EH (cell line): ENCODE measurements at places on chromosomes 6 and 20.
A peak's percentile ranks its signal among the peaks of the same experiment; 100 is the strongest.

- DNase-seq, result no peak
These were observed 43.0 kb downstream of the RALGAPB start for GRCh38 chr20:38515631-38516030.

GRCh38 chr6:26623339-26623859, 26.6 kb downstream of the ABT1 start:
- no peak for DNase-seq

GRCh38 chr20:58755062-58755697, 62.6 kb downstream of the NPEPL1 start:
- no peak for DNase-seq

DNA sequence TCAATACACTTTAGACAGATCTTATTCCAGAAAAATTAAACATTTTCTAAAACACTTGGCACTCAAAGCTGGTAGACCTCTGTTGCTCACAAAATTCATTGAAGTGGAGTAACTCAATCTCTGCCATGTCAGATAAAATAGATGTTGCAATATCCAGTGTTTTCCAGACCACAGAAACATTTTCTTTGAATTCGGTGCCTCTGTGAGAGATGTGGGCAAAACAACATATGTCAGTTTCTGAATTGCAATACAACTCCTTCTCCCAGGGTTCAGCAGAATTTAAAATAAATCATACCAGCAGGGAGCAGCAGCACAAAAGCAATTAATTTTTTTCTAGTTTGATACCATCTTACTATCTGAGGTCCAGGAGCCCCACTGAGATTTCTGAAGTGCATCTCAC, 11.3 kb upstream of the PKHD1 start:
- no peak for DNase-seq

GRCh38 chr6:119184008-119184648, 105.7 kb upstream of the FAM184A start:
- no peak for DNase-seq

DNA sequence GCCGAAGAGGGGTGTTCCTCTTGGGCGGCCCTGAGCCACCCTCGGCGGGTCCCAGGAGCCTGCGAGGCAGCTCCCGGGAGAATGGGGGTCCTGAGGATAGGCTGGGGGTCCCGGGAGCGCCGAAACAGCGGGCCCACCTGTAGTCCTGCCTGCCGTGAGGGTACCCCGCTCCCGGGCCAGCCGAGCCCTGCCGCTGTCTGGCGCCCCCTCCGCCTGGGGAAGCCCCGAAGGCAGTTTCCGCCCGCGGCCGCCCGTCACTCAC, 280 bp downstream of the SPATA2 start:
- no peak for DNase-seq

- peak; percentile 4 for DNase-seq
These were observed 6.3 kb upstream of the LYRM2 start for GRCh38 chr6:89644864-89645263.
